Activated CD8-positive, alpha-beta memory T cell treated with anti-CD3 and anti-CD28 coated beads for 4 hours (primary cell): ENCODE measurements at places on chromosomes 4 and X.

- DNase-seq: no peak
Measured at GRCh38 chr4:40648131-40648530, 18.5 kb upstream of the RBM47 start.

DNA sequence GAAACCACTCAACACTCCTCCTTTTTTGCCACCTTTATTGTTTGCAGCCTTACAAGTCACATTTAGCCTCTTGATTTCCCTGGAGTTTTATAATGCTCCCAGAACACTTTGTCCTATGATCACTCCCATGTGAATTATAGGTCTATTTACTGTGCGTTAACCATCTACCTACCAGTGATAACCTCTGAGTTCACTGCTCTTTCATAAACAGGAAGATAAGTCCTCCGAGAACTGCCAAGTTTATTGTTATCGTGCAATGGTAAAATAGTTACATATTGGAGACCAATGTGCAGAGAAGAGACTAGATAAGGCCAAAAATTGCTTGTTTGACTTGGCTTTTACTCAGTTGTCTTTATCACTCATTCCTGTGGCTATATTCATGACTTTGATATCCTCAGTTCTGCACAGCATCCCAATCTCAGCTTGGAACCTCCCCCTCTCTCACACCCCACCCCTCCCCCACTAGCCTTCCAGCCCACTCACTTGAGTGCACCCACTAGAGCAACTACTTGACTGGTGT lies 12.9 kb upstream of the NUDT9 start:
- no peak for DNase-seq

- DNase-seq: no peak
Measured at GRCh38 chr4:1251773-1252066, 2.8 kb upstream of the CTBP1 start.

- no peak for DNase-seq
Measured at GRCh38 chr4:186798951-186799659, 75.4 kb upstream of the FAT1 start.

GRCh38 chr4:109007976-109008375 lies 245.1 kb upstream of the ETNPPL start:
- DNase-seq: no peak

- no peak for DNase-seq
Measured at GRCh38 chrX:1661922-1662221, 47.0 kb downstream of the ASMT start.

DNA sequence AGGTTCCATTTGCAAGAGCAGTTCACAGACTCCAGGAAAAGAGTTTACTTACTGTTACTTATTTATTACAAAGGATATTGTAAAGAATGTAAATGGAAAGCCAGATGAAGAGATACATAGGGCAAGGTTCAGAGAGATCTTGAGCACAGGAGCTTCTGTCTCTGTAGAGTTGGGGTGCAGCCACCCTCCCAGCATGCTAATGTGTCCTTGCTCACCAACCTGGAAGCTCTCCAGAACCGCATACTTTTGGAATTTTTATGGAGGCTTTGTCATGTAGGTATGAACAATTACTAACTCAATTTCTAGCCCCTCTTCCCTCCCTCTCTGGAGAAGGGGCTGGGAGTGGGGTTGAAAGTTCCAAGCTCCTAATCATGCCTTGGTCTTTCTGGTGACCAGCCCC lies 857.2 kb downstream of the RPA4 start:
- DNase-seq: no peak

DNA sequence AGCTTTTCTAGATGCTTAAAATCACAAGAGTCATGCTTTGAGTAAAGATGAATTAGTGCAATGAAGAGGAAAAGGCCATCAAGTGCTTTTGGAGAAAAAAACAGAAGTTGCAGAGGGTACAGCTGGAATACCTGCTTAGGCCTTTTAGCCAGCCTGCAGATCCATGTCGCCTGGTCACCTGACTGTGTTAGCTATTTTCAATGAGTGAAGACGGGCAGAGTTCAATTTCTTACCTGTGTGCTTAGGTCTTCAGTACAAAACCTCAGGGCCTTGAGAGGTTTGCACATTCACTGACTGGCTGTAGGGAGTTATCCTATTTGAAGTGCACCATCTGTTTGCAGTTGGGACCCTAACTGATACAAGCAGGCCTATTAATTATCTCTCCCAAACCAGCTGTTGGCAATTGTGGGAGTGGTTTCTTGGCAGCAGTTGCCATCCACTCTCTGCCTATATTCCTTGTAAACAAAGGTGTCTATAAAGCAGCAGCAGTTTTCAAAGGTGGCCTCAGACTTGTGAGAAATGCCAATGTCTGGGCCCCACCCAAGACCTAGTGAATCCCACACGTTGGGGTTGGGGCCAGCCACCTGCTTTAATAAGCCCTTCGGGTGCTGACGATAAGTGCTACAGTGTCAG lies 16.3 kb upstream of the FAT1 start:
- no peak for DNase-seq

DNA sequence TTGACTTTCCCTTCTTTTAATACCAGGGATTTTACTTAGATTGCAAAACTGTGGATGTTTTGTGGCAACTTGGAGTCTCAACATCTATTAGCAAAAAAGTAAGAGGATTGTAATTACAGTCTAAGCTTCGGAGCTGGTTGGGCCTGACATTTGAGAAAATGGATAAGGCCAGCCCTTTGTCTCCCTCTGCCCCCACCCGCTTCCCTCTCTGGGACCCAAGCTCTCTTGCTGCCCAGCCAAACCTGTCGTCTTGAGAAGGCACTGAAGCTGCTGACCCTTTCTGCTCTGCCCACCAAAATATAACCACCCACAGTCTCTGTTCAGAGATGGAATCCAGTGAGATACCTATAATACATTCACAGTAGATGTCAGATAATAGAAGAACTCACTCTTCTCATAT lies 49.6 kb downstream of the SHROOM3 start:
- no peak for DNase-seq

GRCh38 chr4:86380181-86380724 lies 20.4 kb upstream of the MAPK10 start:
- DNase-seq: no peak

DNA sequence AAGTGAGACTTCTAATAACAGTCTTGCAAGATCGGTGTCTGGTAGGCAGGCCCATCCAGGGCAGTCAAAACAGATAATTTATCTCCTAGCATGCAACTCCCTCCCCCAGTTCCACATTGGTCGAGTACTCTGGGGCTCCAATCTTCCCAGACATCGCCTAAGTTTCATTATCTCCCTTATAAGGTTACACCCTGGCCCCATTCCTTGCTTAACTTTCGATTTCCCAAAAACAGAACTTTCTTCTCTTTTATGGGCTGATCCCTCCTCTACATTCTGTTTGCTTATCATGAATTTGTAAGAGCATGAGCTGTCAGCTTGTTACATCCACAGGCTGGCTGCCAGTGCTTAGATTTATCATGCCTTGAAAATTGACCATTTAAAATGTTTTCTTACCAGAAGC lies 471.3 kb downstream of the TECRL start:
- DNase-seq: no peak

DNA sequence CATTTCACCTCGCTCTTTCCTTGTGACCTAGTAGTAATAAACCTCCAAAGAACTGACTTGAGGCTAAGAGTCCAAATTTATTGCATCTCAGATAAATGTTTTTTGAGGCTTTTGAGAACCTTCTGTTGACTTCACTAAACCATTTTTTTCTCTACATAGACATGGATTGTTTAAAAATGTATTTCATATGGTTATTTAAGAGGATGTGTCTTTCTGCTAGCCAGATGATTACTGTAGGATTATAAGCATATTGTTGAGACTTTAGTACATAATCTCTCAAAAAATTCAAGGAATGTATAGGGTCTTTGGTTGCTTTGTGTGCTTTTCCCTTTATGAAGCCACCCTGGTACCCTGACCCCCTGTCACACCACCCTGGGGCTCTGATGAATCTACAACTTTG lies 44.8 kb downstream of the ATXN3L start:
- DNase-seq: no peak

- no peak for DNase-seq
Measured at GRCh38 chr4:12178614-12179610, 750.2 kb upstream of the HS3ST1 start.

GRCh38 chrX:51824061-51824460 lies 69.4 kb upstream of the MAGED1 start:
- no peak for DNase-seq

DNA sequence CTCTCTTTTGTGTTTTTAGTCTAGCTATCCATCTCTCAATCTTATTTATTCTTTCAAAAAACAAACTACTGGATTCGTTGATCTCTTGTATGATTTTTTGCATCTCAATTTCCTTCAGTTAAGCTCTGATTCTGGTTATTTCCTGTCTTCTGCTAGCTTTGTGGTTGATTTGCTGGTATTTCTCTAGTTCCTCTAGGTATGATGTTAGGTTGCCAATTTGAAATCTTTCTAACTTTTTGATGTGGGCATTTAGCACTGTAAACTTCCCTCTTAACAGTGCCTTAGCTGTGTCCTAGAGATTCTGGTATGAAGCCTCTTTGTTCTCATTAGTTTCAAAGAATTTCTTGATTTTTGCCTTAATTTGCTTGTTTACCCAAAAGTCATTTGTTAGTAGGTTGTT lies 15.2 kb upstream of the NEXMIF start:
- DNase-seq: no peak

- DNase-seq: no peak
Measured at GRCh38 chr4:71367546-71367945, 28.7 kb downstream of the SLC4A4 start.

DNA sequence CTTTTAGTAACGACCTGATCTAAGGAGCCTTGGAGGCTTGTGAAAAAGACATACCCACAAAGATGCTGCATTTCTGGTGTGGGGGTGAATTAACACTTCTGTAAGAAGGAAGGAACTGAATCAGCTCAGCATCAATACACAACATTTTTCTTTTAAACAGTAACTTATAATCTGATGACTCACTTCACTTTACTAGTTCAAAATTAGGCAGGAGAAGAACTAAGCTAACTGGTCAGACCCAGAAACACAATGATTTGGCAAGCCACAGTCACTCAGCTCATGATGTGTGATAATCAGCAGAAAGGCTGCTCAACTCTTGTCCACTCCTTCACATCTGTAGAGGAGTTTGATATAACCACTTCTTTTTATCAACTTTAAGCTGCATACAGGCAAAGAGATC lies 4.6 kb downstream of the MMAA start:
- DNase-seq: no peak

DNA sequence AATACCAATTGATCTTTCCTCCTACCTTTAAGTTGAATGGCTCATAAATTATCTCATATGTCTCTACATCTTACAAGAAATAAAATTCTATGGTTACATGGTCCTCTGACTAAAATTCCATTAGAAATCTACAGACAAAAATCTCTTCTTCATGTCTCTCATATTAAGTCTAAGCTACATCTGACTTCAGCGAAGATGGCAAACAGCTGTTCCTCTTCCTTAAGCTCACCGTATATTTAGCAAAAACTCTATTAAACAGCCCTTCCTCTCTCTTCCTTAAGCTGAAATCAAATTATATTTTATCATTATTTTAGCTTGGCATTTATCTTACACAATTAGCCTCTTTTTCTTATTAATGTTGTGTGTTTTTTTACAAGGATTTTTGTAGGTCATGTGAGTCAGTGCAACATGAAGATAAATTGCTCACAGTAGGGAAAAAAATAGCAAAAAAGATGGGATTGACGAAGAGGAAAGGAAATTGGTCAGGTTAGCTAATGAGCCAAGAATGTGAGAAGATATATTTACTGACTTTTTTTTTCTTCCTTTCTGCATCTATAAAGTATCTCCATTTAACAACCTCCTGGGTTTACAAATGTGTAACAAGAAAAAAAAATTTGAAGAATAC lies 2412.8 kb downstream of the ARAP2 start:
- no peak for DNase-seq

DNA sequence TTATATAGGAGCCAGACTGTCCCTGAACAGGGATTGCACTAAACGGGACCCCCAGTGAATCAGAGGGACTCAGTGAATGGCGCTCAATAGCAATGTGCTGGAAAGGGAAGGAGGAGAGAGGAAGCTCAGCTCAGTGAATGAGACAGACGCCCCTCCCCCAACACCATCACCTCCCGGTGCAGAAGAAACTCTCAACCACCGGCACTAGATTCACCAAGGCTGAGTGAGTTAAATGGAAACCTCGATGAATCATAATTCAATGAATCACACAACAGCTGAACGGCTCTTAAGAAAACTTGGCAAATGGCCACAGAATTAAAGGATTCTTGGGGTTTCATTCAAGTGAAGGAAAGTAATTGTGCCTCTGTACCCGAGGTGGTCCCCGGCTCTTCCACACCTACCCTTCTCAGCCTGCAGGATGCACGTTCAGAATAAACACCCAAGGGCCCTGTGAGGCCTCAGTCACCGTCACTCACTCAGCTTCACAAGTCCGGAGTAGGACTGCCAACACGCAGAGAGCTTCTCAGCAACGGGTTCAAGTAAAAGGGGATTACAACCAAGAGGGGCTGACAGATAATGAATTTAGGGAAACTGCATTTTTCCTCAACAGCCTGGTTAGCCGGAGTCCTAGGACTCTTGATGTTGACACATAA lies 29.3 kb downstream of the CRMP1 start:
- no peak for DNase-seq

GRCh38 chr4:169957785-169958184 lies 68.4 kb downstream of the MFAP3L start:
- no peak for DNase-seq

DNA sequence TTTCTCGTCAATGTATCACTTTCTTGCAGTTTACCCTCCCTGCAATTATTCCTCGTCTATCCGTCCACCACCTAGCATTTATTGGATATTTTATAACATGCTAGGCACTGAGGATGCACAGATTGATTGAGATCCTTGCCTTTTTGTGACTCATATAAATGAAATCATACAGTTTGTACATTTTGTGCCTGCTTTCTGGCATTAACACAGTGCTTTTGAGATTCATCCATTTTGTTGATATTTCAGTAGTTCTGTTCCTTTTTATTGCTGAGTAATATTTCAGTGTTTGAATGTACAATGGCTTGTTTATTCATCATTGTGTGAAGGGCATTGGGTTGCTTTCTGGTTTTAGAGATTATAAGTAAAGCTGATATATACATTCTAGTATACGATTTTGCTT lies 841 bp downstream of the TBC1D19 start:
- DNase-seq: no peak

GRCh38 chr4:1035510-1035909 lies 24.1 kb downstream of the FGFRL1 start:
- DNase-seq: no peak
